ENCODE measurements at places on chromosomes 6 and 20. TPM values are rescaled to one million over a fixed set of nuclear protein-coding genes. Genes with fewer than 3 reads are reported as not detected.

Gene CD109
- 27.2 TPM for total RNA-seq

Gene BTN1A1
- not detected for total RNA-seq

Gene RIMS1
- 1.3 TPM for total RNA-seq

Gene PLA2G7
- not detected for total RNA-seq

Gene CASS4
- total RNA-seq, result 3.5 TPM

DNA sequence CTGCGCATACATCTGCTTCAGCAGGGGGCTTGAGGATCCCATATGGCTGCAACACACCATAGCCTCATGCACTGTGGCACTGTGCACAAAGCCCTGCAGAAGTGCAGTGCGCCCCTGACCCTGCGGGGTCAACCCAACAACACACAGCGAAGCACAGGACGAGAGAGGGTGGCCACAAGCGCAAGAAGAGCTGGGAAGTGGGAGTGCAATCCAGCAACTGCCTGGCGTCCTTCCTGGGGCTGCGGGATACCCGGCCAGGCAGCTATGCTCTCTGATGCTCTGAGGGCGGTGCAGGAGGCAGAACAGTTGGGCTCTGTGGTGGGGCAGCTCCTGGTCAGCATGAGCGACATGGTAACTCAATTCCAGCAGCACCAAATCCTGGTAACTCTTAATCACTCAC is 5.6 kb upstream of the ACSS1 start:
- DNase-seq, result no peak

DNA sequence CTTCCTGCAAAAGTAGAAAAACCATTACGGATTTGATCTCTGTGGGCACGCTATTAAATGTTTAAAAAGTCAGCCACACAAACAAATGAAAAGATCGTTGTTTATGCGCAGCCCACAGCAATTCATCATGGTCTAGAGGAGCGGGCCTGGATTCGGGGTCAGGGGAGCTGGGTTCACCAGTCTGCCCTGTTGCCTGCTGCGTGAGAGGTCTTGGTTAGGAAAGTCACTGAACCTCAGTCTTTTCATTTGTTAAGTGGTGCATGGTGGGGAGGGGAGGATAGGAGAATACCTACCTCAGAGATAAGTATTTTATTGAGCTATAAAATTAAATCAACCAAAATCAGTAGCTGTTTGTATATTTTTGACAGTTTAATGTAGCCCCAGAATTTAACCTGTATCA is 47.3 kb upstream of the FYN start:
- DNase-seq, result no peak

All from fibroblast of villous mesenchyme (primary cell).